ENCODE measurements at places on chromosomes 13 and 19. TPM values are rescaled to one million over a fixed set of nuclear protein-coding genes. Genes with fewer than 3 reads are reported as not detected.

Gene CGB7
- not detected for total RNA-seq

Gene UBL3
- 84.1 TPM for total RNA-seq

Gene DKKL1
- total RNA-seq, result not detected

Gene DAND5
- total RNA-seq, result 5.2 TPM

Gene APOC4
- not detected for total RNA-seq

Gene RASGRP4
- total RNA-seq, result 0.93 TPM

Gene CGB8
- total RNA-seq, result not detected

Gene PBX4
- total RNA-seq, result 8.6 TPM

Gene CCDC8
- total RNA-seq, result 43.4 TPM

Gene PGLYRP2
- not detected for total RNA-seq

Gene CACNA1A
- total RNA-seq, result 23.1 TPM

Gene SLC1A6
- 12.4 TPM for total RNA-seq

Gene KMT5C
- total RNA-seq, result 40.3 TPM

Gene KLK13
- total RNA-seq, result not detected

Gene IGFL1
- not detected for total RNA-seq

Gene FGF22
- not detected for total RNA-seq

Gene COG6
- total RNA-seq, result 84.1 TPM

Gene TMEM38A
- total RNA-seq, result 18.6 TPM

Gene ZNF420
- 39.5 TPM for total RNA-seq

Gene CEACAM20
- not detected for total RNA-seq

Gene RPS28
- total RNA-seq, result 165 TPM

Measured in camera-type eye (tissue), 1 donor.